ENCODE measurements at places on chromosomes 7 and 10.
A peak's percentile ranks its signal among the peaks of the same experiment; 100 is the strongest.

- no peak for DNase-seq
Observed at GRCh38 chr7:81162771-81163525, 244.1 kb upstream of the SEMA3C start.

- DNase-seq: no peak
Observed at GRCh38 chr10:11108356-11108755, 90.7 kb downstream of the CELF2 start.

DNA sequence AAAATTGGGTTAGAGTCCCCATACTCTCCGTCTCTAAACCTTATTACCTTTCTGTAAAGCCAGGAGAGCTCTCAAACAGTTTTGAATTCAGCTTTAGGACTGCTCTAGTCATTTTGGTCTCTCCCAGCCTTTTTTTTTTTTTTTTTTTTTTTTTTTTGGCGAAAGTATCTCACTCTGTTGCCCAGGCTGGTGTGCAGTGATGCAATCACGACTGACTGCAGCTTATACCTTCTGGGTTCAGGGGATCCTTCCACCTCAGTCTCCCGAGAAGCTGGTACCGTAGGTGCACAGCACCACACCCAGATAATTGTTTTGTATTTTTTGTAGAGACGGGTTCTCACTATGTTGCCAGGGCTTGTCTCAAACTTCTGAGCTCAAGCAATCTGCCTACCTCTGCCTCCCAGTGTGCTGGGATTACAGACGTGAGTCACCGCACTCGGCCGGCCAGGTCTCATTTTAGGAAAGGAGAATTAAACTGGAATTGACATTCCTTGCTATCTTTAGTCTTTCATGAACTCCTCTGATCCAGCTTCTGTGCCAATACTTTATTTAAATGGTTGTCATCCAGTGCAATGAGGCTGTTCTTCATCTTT lies 31.4 kb upstream of the RSU1 start:
- DNase-seq: no peak

- no peak for DNase-seq
Observed at GRCh38 chr7:23918856-23919255, 208.8 kb downstream of the STK31 start.

- DNase-seq: no peak
Observed at GRCh38 chr7:19026888-19027287, 90.5 kb downstream of the TWIST1 start.

DNA sequence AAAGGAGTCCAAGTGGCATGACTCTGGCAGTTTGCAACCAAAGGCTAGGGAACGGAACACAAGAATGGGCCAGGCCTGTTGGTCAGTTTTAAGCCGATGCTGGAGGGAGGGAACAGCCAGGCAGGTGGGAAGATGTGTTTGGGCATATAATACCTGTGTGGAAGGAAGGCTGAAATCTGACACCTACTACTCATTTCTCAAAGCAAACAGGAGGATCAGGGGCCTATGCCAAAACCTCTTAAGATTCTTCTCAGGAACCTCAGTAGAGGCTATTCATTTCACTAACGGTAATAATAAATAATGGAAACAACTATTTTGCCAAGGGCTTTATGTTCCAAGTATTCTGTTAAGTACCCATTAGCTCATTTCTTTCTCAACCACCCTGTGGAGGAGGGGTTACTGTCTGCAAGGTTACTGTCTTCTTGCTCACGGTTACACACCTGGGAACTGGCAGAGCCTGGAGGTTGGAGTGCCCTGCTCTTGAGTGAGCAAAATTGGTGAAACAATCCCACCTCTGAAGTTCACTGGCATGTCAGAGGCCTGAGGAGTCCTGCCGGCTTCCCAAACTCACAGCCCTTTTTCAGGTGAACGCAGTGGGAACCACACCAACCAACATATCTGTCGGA lies 35.5 kb downstream of the GOT1 start:
- DNase-seq: no peak

- DNase-seq: no peak
Observed at GRCh38 chr7:94374721-94375566, 19.8 kb upstream of the COL1A2 start.

DNA sequence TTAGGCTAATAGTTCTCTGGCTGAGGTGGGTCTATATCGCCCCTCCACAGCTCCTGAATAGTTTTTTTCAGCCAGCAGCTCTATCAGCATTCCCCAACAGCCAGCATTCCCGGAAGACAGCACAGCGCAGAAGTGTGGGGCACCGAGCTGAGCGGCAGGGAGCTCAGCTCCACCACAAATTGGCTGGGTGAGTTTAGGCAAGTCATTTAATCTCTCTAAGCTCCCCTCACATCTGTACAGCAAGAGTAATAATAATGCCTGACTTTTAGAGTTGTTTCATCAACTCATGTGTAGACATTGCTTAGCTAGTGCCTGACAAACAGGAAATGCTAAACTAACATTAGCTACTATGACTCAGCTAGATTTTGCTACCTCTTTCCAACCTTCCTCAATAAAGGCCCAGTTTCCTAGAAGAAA lies 247.9 kb upstream of the PTN start:
- DNase-seq: no peak

DNA sequence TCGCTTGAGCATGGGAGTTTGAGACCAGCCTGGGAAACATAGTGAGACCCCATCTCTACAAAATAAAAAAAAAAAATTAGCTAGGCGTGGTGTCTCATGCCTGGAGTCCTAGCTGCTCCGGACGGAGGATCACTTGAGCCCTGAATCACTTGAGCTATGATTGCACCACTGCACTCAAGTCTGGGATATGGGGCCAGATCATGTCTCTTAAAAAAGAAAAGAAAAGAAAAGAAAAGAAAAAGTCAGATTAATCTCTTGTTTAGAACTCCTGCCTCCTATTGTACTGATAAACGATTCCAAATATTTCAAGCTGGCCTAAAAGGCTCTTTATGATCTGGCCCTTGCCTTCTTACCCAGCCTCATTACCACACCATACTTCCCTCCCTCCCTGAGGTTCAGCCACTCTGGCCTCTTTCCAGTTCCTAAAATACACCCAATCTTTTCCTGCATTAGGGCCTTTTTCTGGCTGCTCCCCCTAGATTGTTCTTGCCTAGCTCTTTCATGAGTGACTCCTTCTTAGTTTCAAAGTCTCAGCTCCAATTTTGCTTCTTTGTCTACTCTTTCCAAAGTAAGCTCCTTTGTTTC lies 41.7 kb downstream of the VCL start:
- DNase-seq: no peak

DNA sequence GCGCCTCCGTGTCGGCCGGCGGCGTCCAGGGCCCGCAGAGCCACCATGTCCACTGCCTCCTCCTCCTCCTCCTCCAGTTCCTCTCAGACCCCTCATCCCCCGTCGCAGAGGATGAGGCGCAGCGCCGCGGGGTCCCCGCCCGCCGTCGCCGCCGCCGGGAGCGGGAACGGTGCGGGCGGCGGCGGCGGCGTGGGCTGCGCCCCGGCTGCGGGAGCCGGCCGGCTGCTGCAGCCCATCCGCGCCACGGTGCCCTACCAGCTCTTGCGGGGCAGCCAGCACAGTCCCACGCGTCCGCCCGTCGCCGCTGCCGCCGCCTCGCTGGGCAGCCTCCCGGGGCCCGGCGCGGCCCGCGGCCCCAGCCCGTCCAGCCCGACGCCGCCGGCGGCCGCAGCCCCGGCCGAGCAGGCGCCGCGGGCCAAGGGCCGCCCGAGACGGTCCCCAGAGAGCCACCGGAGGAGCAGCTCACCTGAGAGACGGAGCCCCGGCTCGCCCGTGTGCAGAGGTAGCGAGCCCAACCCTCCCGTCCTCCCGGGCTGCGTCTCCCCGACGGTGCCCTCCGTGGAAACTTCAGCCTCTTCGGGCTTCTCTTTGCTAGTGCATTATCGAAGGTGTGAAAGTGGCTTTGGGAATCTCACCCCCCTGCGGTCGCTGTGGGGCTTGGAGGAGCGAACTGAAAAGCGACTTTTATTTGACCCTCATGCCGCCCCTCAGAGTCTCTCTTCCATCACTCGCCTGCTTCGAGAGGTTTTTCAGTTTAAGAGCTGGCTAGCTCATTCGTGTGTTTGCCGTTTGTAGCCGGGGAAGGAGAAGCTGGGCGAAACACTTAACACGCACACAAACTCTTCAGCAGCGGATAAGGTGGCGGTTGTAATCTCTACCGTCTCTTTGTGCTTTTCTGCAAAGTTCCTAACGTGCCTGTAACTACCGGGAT lies 975 bp downstream of the GLCCI1 start:
- DNase-seq: peak; percentile 46

DNA sequence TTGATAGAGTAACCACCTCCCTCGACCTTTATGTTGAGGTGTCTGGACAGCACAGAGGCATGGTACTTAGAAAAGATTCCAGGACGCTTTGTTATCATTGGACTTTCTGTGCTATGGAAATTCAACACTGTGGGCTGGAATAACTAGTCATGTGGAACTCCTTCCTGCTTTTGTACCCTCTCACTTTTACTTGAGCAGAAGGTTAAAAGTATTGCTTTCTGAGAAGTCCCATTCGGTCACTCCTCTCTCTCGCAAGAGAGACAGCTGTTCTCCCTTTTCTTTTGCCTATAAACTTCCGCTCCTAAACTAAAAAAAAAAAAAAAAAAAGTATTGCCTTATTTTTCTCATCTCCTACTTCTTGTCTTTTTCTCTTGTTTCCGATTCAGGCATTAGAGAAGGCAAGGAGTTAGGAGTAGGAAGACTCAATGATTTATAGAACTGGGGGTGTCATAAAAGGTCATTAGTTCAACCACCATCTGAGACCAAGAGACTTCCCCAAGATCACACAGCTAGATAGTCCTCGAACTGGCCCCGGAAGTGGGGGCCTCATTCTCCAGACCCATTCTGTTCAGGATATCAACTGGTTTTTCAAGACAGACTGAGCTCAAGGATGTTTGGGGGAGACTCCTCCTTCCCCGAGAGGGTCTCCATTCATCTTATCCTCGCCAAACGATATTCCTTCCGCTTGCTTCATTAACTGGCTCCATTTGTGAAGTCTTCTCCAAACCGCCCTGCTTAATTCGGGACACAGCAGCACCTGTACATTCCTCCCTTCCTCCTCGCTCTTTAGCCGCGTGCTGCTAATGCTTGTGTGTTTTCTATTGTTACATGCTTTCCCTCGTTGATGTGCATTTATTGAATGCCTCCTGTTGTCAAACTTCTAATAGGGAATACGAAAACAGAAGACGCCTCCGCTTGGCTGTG lies 995 bp upstream of the INPP5F start:
- peak; percentile 66 for DNase-seq

DNA sequence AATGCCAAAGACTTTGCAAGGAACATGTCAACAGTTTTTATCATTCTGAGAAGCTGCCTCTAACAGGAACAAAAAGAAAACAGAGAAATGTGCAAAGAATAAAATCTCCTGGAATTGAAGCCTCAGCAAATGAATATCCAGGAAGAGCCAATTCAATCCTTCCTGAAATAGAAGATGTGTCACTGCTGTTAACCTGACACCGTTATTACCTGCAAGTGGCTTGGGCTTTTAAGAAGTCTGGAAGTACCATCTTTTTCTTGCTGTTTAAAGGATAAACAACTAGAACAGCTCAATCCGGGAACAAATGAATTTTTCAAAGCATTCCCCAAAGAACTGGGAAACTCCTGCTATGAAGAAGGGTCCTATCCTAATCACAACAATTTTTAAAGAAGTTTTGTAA lies 434.8 kb downstream of the KCNMA1 start:
- DNase-seq: no peak

- DNase-seq: peak; percentile 6
Observed at GRCh38 chr10:84424731-84425167, 96.4 kb downstream of the CCSER2 start.

- DNase-seq: no peak
Observed at GRCh38 chr7:106819546-106819945, 45.5 kb upstream of the PIK3CG start.

- no peak for DNase-seq
Observed at GRCh38 chr10:130545697-130546096, 409.5 kb downstream of the GLRX3 start.

DNA sequence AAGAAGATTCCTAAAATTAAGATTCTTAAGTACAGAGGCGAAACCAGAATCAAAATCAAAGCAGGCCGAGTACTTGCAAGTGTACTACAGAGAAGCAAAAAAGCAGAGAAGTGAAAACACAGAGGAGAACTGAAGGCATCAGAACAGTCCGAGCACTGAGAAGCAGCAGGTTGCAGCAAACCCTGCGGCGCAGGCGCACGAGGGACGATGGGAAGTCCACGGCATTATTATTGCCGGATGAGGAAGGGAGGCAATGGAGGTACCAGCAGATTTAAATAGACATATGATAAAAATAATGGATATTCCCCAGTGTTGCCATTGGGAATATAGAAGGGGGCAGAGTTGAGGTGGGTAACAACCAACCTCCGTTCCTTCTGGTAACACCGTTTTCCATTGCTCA lies 7.2 kb upstream of the SPAM1 start:
- DNase-seq: no peak

DNA sequence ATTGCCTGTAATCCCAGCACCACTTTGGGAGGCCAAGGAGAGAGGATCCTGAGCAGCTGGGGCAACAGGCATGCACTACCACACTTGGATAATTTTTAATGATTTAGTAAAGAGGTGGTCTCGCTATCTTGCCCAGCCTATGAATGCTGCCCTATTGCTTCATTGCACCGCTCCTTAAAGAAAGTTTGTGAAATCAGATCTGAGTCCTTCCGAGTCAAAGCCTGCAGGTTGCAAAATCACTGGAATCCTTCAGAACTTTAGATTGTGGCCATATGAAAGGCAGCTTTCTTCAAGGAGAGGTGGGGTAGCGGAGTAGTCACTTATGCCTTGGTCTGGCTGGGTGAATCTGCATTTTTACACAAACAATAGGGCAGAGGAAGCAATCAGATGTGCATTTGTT lies 166.3 kb downstream of the ARHGAP12 start:
- no peak for DNase-seq

Data from GM20000 (cell line).